ENCODE measurements at places on chromosomes 7 and 10. TPM values are rescaled to one million over a fixed set of nuclear protein-coding genes. Genes with fewer than 3 reads are reported as not detected.

NPFFR1 gene
- total RNA-seq, result not detected

ZNF736 gene
- 19.6 TPM for total RNA-seq

AGR2 gene
- total RNA-seq, result not detected

NRCAM gene
- total RNA-seq, result not detected
